Stimulated activated CD4-positive, alpha-beta T cell treated with anti-CD3 and anti-CD28 coated beads, Interleukin-15, amount 100 ng/mL, for 24 hours (primary cell): ENCODE measurements at places on chromosomes 3 and 15.

DNA sequence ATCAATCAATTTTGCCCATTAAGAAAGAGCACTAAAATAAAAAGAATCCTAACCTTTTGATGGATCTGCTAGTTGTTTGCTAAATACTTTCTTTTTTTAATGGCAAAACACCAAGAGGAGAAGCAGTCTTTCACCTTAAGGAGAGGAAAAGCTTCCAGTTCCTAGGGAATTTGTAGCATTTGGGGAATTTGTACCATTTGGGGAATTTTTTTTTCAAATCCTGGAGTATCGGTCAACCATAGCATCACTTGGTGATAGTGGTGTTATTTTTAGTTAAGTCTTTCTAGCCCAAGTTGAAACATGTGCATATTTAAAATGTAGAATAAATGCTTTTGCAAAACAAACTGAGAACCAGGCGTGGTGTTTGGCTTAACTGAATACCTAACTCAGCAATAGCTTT, 117.5 kb upstream of the SEMA6D start:
- no peak for DNase-seq

GRCh38 chr3:186526256-186526606, 17.9 kb downstream of the CRYGS start:
- no peak for DNase-seq

DNA sequence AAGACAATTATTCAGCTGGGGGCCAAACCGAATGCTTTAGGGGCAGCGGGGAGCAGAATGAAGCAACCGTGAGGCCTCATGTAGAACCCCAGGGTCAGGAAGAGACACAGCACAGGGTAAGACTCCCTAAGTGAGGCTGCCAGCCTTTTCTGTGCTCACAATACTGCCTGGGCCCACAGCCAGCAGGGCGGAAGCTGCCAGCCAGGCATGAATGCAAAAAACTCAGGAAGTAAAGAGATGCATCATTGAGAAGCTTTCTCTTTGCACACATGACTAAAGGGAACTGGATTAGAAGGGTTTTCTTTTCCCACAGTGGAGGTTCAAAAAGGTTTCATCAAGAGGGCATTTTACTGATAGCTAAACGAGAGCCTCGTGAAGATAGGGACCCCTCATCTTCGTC, 33.3 kb downstream of the CA12 start:
- DNase-seq, result no peak

DNA sequence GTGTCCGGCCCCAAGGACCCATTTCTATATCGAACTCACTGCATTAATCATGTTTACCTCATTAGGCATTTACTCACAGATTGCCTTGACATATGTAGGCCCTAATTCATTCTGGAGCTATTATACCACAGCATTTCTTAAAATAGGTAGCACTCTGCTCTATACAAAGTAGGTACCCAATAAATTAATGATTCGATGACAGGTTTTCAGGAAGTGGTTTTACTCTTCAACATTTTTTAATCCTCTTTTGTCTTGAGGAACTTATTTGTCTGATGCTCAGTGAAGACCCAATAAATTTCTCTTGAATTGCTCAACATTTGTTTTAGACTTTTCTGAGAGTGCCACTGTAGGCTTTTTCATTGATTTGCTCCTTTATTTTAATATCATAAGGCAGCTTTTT, 12.1 kb downstream of the TGFBR2 start:
- no peak for DNase-seq

- peak; percentile 73 for DNase-seq
Observed at GRCh38 chr3:121660356-121661171, at the start of gene HCLS1. Gene HCLS1, minus strand, starts transcription at chr3:121660903. Its CDS starts 2,556 bp downstream, at chr3:121658347.

DNA sequence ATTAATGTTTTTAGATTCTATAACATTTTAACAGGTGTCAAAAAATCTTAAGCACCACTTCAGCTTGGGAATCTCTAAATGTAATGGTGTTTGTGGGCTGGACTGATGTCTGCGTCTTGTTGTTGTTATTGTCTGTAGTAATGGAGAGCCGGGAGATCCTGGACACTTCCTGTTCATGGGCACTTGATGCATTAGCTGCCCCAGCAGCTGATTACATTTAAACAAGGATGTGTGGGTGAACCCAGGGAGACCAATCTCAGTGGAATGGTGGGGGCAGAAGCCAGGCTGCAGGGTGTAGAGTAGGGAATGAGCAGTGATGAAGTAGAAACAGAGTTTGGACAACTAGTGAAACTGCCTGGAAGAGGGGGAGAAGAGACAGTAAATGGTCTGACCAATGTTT, 7.8 kb downstream of the CCR5AS start:
- no peak for DNase-seq

GRCh38 chr15:91302588-91303439, 202.8 kb downstream of the SV2B start:
- peak; percentile 34 for DNase-seq

GRCh38 chr15:94858449-94858848, 627.1 kb downstream of the MCTP2 start:
- no peak for DNase-seq

- DNase-seq, result peak; percentile 53
Observed at GRCh38 chr3:59286791-59287531, 237.1 kb upstream of the CFAP20DC start.

DNA sequence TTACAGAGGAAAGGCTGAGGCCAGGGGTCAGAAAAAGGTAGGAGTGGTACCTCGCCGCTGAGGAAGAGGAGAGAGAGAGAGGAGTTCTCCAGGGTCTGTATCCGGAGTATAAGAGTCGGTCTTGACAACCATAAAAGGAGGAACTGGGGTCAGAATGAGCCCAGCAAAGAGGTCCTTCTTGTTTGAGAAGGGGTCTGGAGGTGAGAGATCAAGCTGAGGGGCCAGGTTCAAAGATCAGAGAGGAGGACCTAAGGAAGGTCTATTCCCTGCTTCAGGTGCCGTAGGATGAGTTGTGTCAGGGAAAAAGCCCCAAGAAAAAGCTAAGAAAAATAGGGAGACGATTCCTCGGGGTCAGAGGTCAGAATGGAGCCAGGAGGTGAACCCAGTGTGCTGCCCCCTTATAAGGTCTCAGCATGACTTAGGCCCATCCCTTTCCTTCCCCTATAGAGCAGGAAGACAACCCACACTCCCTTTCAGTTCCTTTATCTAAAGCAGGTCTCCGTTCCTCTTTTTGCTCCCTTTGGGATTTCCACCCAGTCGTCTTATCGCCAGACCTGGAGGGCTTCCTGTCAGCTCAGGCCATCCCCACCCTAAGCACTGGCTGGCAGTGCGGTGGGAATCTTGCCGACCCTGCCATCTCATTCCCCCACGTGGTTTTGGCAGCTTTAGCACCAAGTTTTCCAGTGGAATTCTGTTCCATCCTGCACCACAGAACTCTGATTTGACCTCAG, 651 bp downstream of the MTMR14 start:
- DNase-seq, result no peak
